ENCODE measurements at places on chromosomes 3 and 15. TPM values are rescaled to one million over a fixed set of nuclear protein-coding genes. Genes with fewer than 3 reads are reported as not detected.

The SCN11A gene
- total RNA-seq = not detected

The SAMD7 gene
- total RNA-seq = not detected

The SHC4 gene
- total RNA-seq = 1.1 TPM

The HYAL1 gene
- total RNA-seq = 0.69 TPM

The SLC6A20 gene
- 0.04 TPM for total RNA-seq

The MB21D2 gene
- total RNA-seq = 5.7 TPM

The RBMS3 gene
- 1.2 TPM for total RNA-seq

The ATP10A gene
- total RNA-seq = 10.8 TPM

The PTPN23 gene
- total RNA-seq = 21.4 TPM

The CHST2 gene
- total RNA-seq = 1.3 TPM

The CPNE9 gene
- total RNA-seq = not detected

The MKRN2 gene
- 26.7 TPM for total RNA-seq

The TMEM212 gene
- total RNA-seq = not detected

The ADAMTSL3 gene
- total RNA-seq = 0.56 TPM

The GNAT1 gene
- 0.48 TPM for total RNA-seq

The CYB561D2 gene
- 17.4 TPM for total RNA-seq

The CISH gene
- total RNA-seq = 0.69 TPM

The TGM5 gene
- total RNA-seq = not detected

The PRR20G gene
- total RNA-seq = 2.4 TPM

The CDCP1 gene
- 7.7 TPM for total RNA-seq

The SEMA3G gene
- 0.11 TPM for total RNA-seq

The NMB gene
- total RNA-seq = 23.0 TPM

The RIOX2 gene
- 31.4 TPM for total RNA-seq

The CCR5 gene
- not detected for total RNA-seq

The PTH1R gene
- total RNA-seq = 1.4 TPM

The DUSP7 gene
- 23.9 TPM for total RNA-seq

The CFAP20DC gene
- 2.1 TPM for total RNA-seq

The KCNMB2 gene
- total RNA-seq = not detected

The MIX23 gene
- 50.7 TPM for total RNA-seq

The RASGRF1 gene
- total RNA-seq = 0.19 TPM

The SACM1L gene
- 12.5 TPM for total RNA-seq

The CPLX3 gene
- not detected for total RNA-seq

The SPSB4 gene
- total RNA-seq = 0.25 TPM

The ANKRD34C gene
- not detected for total RNA-seq

The RAB43 gene
- 6.1 TPM for total RNA-seq

The SLC2A2 gene
- not detected for total RNA-seq

The TSC22D2 gene
- total RNA-seq = 20.5 TPM

The GP9 gene
- not detected for total RNA-seq

The TM4SF4 gene
- total RNA-seq = 35.9 TPM
